Activated naive CD4-positive, alpha-beta T cell treated with anti-CD3 and anti-CD28 coated beads for 36 hours (primary cell): ENCODE measurements at places on chromosomes 1 and 21. TPM values are rescaled to one million over a fixed set of nuclear protein-coding genes. Genes with fewer than 3 reads are reported as not detected.

- peaks cover 8% of the 10 kb centered on the region for H3K27me3 ChIP-seq
- DNase-seq = no peak
- no peaks in the 10 kb centered on the region for H3K4me1 ChIP-seq
- no peaks in the 10 kb centered on the region for H3K36me3 ChIP-seq
Measured at GRCh38 chr1:11707621-11708276, 16.2 kb downstream of the DRAXIN start.

DNA sequence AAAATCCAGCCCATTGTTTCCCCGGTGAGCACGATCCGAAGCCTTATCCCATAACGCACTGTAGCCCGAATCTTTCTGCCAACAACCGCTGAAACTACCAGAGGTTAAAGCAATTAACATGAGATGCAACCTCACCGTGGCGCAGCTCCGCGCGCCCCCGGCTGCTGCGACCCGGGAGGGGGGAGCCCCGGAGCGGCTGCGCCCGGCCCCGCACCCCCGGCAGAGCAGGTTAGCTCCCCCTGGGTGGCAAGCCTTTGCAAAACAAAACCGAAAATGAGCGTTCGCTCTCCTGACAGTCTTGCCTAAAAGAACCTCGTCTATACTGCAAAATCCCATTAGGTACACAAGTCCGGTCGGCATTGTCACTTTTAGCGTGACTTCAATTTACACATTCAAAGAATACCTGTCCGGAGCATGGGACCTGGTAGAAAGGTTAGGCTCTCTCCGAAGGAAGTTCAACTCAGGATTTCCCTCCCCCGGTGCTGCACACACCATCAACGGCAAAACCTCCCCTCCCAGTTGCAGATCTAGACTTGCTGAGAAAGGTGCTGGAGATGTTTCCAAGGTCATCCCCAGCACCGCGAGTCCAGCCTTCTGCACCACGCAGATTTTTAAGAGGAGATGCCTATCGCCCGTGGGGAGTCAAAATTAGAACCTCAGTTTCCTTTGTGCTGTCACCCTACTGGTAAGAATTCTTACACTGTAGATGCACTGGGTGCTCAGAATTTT, 107.5 kb downstream of the ZNF281 start:
- H3K27ac ChIP-seq = no peak overlapping the region
- no peaks in the 10 kb centered on the region for H3K27me3 ChIP-seq
- H3K36me3 ChIP-seq = no peaks in the 10 kb centered on the region
- peak overlapping the region; percentile 75 for H3K4me3 ChIP-seq
- peak; percentile 71 for DNase-seq
- peaks cover 14% of the 10 kb centered on the region for H3K4me1 ChIP-seq

GRCh38 chr1:24424990-24425389, 9.4 kb downstream of the NIPAL3 start:
- H3K4me3 ChIP-seq = no peak overlapping the region
- H3K36me3 ChIP-seq = peaks cover 58% of the 10 kb centered on the region
- H3K27ac ChIP-seq = no peak overlapping the region
- DNase-seq = no peak

- H3K27me3 ChIP-seq = no peaks in the 10 kb centered on the region
- H3K4me3 ChIP-seq = no peak overlapping the region
- no peak overlapping the region for H3K27ac ChIP-seq
- H3K4me1 ChIP-seq = no peaks in the 10 kb centered on the region
- no peak for DNase-seq
- no peaks in the 10 kb centered on the region for H3K36me3 ChIP-seq
Measured at GRCh38 chr1:58845942-58846341, 62.1 kb upstream of the JUN start.

- peaks cover 6% of the 10 kb centered on the region for H3K36me3 ChIP-seq
- no peaks in the 10 kb centered on the region for H3K4me1 ChIP-seq
- DNase-seq = no peak
Measured at GRCh38 chr1:180190091-180190490, 35.4 kb downstream of the QSOX1 start.

- peaks cover 68% of the 10 kb centered on the region for H3K36me3 ChIP-seq
- H3K27me3 ChIP-seq = no peaks in the 10 kb centered on the region
- H3K27ac ChIP-seq = no peak overlapping the region
- no peak overlapping the region for H3K4me3 ChIP-seq
- DNase-seq = no peak
Measured at GRCh38 chr1:117092594-117092993, 29.0 kb downstream of the TRIM45 start.

DNA sequence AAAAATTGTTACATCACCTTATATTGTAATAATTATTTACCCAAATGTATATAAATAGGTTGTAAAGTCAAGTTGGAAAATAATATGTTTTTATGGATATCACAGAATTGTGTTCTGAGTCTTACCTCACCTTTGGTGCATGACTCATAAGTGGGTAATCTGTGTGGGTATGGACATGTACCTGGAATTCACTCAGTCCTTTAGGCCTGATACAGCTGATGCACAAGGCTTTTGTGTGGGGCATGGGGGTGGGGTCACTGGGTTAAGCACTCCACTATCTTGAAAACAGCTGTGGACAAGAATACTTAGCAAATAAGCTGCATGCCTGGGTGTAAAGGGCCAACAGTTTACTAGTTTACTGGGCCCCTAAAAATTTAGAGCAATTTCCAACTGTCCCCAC, 34.4 kb downstream of the INKA2 start:
- H3K27me3 ChIP-seq = no peaks in the 10 kb centered on the region
- H3K4me1 ChIP-seq = peaks cover 27% of the 10 kb centered on the region
- no peak for DNase-seq

GRCh38 chr1:85386068-85386722, 78.8 kb downstream of the DDAH1 start:
- H3K27me3 ChIP-seq = peaks cover 11% of the 10 kb centered on the region
- no peaks in the 10 kb centered on the region for H3K36me3 ChIP-seq
- H3K27ac ChIP-seq = no peak overlapping the region
- no peak overlapping the region for H3K4me3 ChIP-seq
- H3K4me1 ChIP-seq = no peaks in the 10 kb centered on the region

DNA sequence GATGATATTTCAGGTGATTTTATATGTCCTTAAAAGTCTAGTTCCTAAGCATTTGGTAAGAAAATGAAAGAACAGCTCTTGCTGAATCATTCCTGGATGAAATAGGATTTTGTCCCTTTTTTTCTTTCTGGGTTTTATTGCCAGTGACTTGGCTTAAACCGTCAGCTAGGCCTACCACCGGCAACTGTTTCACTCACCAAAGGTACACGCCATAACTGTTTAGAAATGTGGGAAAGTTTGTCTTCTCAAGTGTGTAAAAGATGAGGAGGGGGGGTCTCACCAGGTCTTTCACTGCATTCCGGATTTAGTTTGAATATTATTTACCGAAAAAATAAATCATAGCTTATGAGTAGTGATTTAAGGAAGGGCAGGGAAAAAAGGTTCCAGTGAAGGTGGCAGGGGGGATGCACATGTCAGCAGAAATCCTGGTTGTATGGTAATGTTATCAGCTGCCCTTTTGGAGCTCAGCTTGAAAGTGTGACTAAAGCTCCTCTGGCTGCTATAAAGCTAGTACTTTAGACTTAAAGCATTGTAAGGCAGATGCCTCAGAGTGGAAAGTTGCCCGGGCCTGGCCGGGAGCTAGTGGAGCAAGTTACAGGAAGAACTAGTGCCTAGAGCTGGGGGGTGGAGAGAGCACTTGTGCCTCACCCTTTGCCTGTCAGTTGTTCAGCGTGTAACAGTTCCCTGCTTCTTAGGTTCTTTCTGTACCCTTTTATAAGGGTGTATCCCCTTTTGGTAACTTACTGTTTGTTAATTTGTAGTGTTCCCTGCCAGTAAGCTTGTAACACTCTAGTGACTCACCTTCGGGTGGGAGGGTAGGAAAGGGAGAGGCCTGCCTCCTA, 3.1 kb downstream of the ATP1A1 start:
- peak overlapping the region; percentile 92 for H3K4me3 ChIP-seq
- H3K4me1 ChIP-seq = peaks cover 55% of the 10 kb centered on the region
- peaks cover 28% of the 10 kb centered on the region for H3K36me3 ChIP-seq
- H3K27ac ChIP-seq = peak overlapping the region; percentile 95

GRCh38 chr1:49630156-49630555, 393.6 kb downstream of the AGBL4 start:
- peaks cover 2% of the 10 kb centered on the region for H3K27me3 ChIP-seq
- no peaks in the 10 kb centered on the region for H3K4me1 ChIP-seq
- H3K4me3 ChIP-seq = no peak overlapping the region

DNA sequence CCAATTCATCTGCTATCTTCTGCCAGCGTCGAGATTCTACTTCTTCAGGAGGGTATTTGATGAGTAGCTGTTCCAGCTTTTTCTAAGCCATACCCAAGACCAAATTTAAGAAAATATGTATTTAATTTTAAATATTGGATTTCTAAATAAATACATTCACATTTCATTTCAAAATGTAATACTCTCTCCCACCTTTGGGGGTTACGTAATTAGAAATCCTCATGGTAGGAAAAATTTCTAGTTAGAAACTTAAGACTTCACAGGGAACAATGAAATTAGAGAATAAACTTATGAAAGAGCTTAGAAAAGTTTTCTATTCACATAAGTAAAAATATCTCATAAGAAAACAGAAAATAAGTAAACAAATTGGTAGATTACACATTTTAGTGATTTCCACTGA, 102.9 kb downstream of the ZZZ3 start:
- H3K4me1 ChIP-seq = peaks cover 6% of the 10 kb centered on the region
- H3K4me3 ChIP-seq = no peak overlapping the region
- no peaks in the 10 kb centered on the region for H3K27me3 ChIP-seq
- no peak overlapping the region for H3K27ac ChIP-seq
- no peak for DNase-seq

DNA sequence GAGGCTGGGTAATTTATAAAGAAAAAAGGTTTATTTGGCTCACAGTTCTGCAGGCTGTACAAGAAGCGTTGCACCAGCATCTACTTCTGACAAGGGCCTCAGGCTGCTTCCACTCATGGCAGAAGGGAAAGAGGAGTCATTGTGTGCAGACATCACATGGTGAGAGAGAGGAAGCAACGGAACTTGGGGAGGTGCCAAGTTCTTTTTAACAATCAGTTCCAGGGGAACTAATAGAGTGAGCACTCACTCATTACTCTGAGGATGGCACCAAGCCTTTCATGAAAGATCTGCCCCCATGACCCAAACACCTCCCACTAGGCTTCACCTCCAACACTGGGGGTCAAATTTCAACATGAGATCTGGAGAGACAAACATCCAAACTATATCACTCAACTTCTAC, 77.2 kb downstream of the DDAH1 start:
- no peak overlapping the region for H3K4me3 ChIP-seq
- no peaks in the 10 kb centered on the region for H3K4me1 ChIP-seq
- DNase-seq = no peak
- H3K27ac ChIP-seq = no peak overlapping the region

GRCh38 chr1:223508796-223509195, 115.6 kb downstream of the CCDC185 start:
- no peak for DNase-seq
- H3K36me3 ChIP-seq = no peaks in the 10 kb centered on the region
- no peak overlapping the region for H3K4me3 ChIP-seq
- no peaks in the 10 kb centered on the region for H3K27me3 ChIP-seq
- no peak overlapping the region for H3K27ac ChIP-seq
- peaks cover 5% of the 10 kb centered on the region for H3K4me1 ChIP-seq

GRCh38 chr21:37407719-37408420, 41.3 kb downstream of the DYRK1A start:
- peaks cover 81% of the 10 kb centered on the region for H3K4me1 ChIP-seq
- peaks cover 10% of the 10 kb centered on the region for H3K36me3 ChIP-seq
- no peak for DNase-seq
- peak overlapping the region; percentile 19 for H3K4me3 ChIP-seq

DNA sequence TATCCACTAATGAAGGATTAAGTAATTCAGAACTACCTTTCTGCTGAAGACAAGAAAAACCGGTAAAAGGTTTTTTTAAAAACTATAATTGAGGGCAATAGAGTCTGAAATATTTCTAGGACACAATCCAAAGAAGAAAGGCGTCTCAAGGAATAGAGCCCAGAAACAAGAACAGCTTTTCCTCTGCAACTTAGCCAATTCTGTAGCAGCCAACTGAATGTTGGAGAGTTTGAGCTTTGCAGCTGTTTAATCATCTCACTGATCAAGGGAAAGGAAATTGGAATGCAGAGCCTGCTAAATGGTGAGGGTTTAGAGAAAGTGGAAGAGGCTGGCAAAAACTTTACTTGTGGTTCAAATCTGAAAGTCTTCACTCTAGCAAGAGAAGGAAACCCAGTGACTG, 818.9 kb downstream of the KCNT2 start:
- no peak overlapping the region for H3K4me3 ChIP-seq
- no peaks in the 10 kb centered on the region for H3K36me3 ChIP-seq
- no peak for DNase-seq
- H3K4me1 ChIP-seq = no peaks in the 10 kb centered on the region
- no peaks in the 10 kb centered on the region for H3K27me3 ChIP-seq
- H3K27ac ChIP-seq = no peak overlapping the region

DNA sequence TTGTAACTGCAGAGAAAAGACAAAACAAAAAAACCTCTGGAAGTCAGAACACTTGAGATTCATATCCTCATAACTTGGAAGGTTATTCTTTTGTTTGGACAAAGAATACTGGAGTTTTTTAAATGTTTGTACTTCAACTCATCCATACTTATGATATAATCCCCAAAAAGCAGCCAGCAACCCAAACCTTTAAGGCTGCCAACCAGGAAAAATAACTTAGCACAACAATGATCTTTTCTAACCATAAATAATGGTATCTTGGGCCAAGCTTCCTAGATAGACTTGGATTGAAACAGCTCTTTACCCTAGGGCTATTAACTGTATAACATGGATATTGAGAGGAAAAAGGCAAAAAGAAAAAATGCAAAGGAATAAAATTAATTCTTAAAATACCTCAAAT, 335.1 kb downstream of the LTN1 start:
- H3K36me3 ChIP-seq = no peaks in the 10 kb centered on the region
- no peaks in the 10 kb centered on the region for H3K27me3 ChIP-seq
- H3K27ac ChIP-seq = no peak overlapping the region
- no peak overlapping the region for H3K4me3 ChIP-seq

DNA sequence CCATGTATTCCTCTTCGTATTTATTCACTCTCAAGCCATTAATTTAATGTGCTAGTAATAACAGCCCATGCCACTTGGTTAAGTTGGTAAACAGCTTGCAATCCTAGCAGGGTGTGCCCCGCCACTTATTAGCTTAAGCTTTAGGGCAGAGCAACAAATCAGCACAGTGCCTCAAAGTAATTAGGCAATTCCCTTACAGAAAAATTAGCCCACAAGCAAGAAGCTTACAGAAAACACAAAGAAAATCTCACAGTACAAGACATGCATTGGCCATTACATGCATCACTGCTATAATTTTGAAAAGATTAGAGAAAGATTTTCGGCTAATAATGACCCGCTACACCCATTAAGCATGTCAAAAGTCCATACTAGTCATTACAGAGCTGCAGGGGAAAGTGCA, 47.6 kb downstream of the TGFB2 start:
- peaks cover 38% of the 10 kb centered on the region for H3K27me3 ChIP-seq
- no peak overlapping the region for H3K27ac ChIP-seq
- H3K4me3 ChIP-seq = no peak overlapping the region
- H3K36me3 ChIP-seq = no peaks in the 10 kb centered on the region
- no peak for DNase-seq
- H3K4me1 ChIP-seq = no peaks in the 10 kb centered on the region

SPATA45 gene
- total RNA-seq = not detected

C1QTNF12 gene
- total RNA-seq = 6.0 TPM

NEK2 gene
- total RNA-seq = 60.8 TPM

UMODL1 gene
- not detected for total RNA-seq
